ENCODE measurements at places on chromosomes 11 and 22.

DNA sequence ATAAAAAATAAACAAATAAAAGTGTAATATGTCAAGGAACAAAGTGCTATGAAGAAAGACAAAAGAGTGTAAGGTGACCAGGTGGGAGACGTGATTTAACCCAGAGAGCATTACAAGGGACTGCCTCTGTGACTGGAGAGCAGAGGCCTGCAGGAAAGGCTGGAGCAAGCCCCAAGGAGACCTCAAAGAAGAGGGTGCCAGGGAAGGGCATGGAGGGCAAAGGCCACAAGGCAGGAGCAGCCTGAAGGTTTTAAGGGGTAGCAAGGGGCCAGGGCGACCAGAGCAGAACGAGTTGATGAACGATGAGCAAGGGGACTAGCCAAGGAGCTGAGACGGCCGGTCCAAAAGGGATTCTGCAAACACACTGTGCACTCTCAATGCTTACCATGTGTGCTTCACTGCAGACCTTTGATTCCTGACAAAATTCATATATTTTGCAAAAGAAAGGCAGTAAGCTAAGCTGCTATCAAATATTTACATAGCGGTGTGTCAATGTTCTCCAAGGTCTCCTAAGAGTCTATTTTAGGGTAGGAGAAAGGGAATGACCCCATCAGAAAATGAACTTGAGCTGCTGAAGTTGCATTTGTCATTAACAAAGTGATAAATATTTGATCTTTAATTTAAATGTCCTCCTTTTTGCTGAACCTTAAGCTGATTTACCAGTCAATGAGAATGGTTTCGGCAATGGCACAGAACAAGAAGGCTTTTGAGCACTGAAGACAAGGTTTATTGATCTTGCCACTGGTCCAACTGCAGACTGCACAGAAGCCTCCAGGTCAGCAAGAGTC lies 50.5 kb downstream of the SMCO4 start:
- DNase-seq, result no peak

- DNase-seq, result no peak
These were observed 22.7 kb downstream of the EFCAB6 start for GRCh38 chr22:43789452-43789851.

DNA sequence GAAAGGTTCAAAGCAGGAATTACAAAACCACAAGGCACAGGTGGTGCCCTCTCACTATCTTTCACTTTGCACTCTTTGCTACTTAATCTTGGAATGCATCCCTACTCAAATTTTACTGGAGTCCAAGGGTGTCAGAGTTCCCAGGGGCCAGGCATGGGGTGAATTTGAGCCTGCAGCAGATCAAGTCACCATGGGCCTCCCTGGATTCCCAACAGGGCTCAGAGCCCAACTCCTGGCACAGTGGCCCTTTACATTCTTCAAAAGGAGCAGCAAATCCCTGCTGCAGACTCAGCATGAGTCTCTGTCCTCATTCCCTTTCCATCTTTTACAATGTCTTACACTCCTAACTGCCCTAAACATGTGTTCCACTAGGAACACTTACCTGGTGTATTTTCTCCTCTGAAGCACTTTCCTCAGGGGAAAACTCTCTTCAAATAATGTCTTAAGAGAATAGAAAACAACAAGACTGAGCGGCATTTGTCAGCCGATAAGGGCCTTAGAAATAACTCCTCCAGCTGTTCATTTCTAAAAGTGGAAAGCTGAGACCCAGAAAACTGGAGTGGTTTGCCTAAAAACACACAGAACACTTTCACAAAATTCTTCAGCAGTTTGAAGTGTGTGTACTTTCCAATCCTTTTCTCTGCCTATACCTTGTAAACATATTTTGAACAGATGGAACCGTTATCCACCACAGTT lies 596.0 kb downstream of the INSC start:
- DNase-seq, result no peak

DNA sequence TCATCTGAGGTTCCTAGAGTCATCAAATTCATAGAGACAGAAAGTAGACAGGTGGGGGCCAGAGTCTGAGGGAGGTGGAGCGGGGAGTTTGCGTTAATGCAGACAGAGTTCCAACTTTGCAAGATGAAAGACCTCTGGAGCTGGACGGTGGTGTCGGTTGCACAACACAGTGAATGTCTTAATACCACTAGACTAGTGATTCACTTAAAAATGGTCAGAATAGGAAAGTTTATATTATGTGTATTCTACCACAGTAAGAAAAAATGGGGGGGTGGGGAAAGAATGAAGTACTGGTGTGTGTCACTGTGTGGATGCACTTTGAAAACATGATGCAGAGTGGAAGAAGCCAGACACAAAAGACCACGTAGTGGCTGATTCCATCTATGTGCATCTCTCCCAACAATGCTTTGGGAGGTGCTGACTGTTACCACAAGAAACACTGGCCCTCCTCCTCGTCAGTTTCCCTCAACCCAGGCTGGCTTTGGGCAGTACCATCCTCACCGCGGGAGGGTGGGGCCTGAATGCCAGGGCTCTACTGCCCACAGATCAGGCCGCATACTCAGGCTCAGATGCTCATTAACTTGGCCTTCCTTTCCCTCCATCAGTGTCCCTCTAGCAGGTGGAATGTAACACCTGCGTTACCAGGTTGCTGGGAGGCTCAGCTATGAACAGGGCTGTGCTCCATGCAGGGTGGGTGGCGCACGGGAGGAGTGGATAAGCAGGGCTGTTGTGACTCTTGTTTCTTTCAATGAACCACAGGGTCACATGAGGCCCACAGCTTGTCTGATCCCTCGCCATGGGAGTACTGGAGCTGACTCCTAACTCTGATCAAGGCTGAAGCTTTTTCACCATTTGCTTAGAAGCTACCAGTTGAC lies 297.0 kb downstream of the CTTN start:
- DNase-seq, result no peak

DNA sequence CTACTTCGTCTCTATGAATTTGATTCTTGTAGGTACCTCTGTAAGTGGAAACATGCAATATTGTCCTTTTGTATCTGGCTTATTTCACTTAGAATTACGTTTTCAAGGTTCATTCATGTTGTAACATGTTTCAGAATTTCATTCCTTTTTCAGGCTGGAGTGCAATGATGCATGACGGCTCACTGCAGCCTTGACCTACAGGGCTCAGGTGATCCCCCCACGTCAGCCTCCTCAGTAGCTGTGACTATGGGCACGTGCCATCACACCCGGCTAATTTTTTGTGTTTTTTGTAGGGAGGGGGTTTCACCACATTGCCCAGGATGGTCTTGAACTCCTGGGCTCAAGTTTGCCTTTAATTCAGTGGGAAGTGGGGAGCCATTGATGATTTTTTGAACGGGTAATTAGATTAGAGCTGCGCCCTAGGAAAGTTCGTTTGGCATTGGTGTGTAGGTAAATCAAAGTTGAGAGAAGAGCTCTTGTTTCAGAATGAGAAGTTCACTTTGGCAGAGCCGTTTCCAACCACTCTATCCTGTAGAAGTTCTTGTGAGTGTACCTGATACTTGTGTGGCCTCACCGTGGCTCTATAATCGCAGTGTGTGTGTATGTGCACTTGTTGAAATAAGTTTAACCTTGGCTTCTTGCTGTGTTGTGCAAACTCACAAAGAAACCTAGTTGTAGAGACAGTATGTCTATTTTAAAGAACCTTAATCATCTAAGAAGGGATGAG lies 115.9 kb downstream of the NAV2 start:
- DNase-seq, result no peak

DNA sequence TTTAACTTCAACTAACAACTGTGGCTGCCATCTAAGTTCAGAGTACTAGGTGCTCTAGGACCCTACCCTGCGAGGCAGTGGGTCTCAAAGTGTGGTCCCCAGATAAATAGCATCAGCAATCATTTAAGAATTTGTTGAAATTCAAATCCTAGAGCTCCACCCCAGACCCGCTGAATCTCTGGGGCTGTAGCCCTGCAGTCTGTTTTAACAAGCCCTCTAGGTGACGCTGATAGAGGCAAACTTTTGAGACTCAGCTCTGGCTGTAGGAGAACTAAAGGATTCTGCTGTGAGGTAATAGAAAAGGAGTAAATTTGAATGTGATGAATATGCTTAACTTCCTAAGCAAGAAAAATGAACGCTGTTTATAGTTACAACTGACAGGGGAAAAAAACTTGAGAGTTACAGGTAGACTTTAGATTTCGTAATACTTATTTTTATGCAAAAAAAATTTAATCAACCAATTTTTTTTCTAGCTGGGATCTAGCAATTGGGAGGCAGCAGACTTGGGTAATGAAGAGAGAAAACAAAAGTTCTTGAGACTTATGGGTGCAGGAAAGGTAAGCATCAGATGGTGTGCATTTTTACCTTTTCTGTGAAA lies 5.8 kb downstream of the C11orf58 start:
- DNase-seq, result no peak

DNA sequence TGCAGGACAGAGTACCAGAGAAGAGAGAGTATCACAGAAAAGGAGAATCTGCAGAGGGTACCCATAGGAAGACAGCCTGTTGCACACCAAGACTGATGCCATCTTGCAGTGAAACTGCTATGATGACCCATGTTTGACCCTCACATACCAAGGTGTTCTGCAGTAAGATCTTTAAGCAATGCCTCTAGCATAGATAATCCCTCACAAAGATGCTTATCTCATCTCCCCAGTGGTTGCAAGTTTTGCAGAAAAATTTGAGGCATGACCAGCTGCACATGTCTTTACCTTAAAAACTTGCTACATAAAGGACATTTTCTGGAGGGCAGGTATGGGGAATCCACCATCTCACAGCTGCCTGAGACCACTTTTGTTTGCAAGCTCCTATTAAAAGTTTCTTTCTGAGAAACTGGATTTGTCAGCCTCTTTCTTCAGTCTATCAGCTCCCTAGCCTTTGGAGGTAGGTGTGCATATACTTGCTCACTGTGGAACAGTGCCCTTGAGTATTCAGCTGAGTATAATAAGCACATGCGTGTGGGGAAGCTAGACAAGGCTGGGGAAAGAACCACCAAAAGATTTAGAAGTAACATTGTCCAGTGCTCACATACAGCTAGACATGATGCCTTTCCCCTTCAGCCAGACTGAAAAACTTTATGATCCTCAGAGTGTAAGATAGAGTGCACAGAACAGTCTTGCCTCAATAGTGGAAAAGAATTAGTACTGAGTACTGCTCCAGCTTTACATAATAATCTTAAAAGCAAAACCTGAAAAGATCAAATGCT lies 100.3 kb upstream of the TEAD1 start:
- no peak for DNase-seq

- DNase-seq, result no peak
These were observed 22.0 kb upstream of the MYRF start for GRCh38 chr11:61730240-61730994.

- DNase-seq, result no peak
These were observed 12.9 kb downstream of the MYEOV start for GRCh38 chr11:69306821-69307220.

GRCh38 chr11:93933230-93933629 lies 82.8 kb upstream of the VSTM5 start:
- DNase-seq, result no peak

GRCh38 chr11:129249351-129249750 lies 57.2 kb upstream of the ARHGAP32 start:
- DNase-seq, result no peak

DNA sequence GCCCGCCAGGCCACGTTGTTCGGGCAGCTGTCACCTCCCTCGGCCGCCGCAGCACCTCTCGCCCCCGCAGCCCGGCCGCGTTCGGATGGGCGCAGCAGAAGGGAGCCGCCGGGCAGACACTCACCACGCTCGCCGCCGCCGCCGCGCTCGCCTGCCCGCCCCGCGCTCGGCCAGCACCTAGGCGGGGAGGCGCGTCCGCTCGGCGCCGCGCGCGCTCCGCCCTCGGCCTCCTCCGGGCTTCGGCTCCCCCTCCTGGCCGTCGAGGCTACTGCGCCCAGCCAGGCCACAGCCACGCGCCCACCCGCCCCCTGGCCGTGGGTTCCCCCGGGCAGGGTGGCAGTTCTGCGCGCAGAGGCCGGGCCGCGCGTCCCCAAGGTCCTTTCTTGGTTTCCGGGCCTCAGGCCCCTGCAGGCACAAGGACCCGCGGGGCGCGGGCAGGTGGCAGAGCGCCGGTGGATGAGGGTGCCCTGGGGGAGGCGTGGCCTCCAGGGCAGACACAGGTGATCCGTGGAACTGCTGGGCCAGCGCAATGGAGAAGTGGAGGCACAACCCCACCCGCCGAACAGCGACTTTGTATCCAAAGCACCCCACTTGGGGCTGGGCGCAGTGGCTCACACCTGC lies at the start of gene SLC25A22:
SLC25A22 (minus strand) TSS at position 189 of the 621 bp plus-strand sequence. CDS start 3,275 bp downstream, outside the sequence.
- peak; percentile 85 for DNase-seq

DNA sequence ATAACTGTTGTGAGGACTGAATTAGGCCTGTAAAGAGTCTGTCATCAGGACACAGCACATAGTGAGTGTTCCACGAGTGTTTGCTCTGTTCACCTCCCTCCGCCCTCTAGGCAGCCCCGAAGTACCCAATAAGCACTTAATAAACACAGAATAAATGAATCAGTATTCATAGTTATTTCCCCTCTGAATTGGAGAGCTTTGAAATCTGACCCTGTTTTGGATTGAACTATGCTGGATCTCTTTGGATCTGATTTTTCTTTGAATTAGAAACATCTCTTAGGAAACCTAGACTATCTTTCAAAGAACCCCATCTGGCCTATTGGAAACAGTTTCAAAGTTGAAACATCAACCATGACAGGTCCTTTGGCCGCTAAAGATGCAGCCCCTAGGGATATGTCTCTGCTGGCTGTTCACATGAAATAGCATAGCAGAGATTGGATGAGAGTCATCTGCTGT lies 615.5 kb downstream of the NTM start:
- DNase-seq, result no peak
